ENCODE measurements at places on chromosomes 13 and 19.
A peak's percentile ranks its signal among the peaks of the same experiment; 100 is the strongest.

- DNase-seq, result peak; percentile 2
Measured at GRCh38 chr13:85386424-85386823, 412.8 kb downstream of the SLITRK6 start.

GRCh38 chr19:46413262-46414031, at the start of gene CCDC8:
TSS of gene CCDC8 (minus strand) at chr19:46413564. CDS start at chr19:46412810, 754 bp downstream.
- peak; percentile 93 for DNase-seq

DNA sequence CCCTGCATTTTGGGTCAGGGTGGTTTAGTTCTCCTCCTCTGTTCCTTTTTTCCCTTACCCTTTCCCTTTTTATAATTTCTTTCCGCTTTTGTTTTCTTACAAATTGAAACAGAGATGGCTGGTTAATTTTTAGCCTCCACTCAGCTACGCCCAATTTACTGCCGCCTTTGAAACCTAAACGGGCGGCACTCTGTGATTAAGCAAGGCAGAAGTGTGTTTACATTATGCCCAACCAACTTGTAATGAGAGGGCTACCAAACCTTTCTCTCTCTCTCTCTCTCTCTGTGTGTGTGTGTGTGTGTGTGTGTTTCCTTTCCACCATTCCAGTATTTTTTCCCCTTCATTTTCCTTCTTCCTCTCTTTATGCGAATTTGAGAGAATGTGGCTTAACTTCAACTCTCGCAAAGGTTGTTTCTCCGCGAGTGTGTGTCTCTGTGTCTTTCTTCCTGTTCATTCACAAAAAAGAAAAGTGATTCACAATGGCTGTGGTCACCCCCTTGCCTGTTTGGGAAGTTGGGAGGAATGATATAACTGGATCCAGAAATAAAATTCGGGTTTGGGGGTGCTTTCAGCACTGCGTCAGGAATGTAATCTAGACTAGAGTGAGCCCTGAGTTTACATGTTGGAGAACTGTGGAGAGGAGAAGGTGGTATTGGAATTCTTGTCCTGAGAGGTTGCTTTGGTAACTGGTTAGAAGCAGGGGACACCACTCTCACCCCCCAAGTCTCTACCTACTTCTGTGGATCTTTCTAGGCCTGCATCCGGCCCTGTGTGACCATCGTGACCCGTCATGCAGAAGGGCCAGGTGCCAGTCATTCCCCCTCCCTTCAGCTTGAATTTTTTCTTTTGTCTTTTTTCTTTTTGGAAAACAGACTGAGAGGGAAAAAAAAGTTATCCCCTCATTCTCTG, 31.4 kb downstream of the NFIX start:
- DNase-seq, result peak; percentile 53

DNA sequence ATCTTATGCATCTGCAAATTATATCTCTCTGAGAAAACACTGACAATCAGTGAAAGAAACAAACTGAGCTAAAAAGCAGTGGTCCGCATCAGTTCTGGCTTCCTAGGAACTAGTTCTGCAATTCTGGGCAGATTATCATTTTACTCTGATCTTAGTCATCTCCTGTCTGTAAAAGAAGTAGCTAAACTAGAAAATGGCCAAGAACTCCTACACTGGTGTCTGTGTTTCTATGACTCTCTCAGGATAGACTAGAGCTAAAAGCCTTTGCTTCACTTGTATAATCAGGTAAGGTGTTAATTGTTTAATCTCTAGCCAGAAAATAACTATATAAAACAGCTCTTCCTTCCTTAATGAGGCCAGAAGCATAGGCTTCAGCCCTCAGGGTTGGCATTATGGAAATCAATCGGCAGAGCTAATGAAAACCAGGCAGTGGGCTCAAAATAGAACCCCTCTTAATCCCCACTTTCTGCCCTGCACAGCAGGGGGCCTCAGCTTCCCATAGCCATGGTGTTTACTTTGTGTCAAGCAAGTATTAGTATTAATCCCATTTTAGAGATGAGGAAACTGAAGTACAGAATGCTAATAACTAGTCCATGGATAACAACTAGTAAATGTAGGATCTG, 459.2 kb downstream of the FGF14 start:
- no peak for DNase-seq

DNA sequence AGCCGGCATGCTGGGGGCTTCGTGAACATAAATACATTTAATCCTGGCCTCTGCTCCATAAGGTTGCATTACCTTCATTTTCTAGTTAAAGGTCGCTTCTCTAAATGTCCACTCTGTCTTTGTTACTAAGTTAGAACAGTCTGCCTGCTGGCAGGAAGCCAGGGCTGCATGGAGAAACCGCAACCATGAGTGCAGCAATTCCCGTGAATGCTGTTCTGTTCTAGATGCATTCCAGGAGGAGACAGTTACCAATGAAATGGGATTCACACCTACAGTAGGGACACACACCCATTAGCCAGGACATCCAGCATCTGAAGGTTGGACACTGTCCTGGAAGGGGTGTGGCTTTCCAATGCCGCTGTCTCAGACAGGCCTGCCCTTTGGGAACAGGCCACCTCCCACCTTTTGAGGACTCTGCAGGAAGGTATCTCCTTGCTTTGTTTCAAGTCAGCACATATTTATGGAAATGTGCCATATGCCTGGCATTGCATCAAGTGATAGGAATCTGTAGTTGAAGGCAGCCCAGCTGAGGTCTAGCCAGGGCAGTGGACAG, 129.7 kb downstream of the SLC7A1 start:
- no peak for DNase-seq

- peak; percentile 56 for DNase-seq
Measured at GRCh38 chr19:48872884-48873475, 759 bp downstream of the PPP1R15A start.

DNA sequence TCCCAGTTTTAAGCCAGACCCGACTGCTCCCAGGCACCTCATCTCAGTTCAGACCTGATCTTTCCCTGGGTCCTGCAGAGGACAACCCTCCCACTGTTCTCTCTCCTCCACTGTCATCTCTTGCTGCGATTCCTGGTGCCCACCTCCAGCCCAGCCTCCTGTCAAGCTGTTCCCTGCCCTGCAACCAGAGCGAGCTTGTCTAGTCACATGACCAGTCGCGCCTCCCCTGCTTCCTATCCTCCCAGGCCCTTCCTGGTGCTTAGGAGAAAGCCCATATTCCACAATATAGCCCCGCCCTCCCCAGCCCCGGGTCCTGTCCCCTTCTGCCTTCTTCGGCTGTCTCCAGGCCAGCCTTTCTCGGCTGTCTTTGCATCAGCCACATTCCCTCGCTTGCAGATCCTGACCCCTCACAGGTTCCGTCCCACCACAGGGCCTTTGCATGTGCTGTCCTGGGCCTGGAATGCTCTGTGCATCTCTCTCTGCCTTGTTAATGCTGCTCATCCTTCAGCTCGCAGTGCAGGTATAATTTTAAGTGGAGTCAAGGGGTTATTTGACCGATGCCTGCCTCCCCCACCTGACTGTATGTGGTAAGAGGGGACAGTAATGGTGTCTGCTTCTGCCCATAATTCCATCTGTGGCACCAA, 88.8 kb downstream of the IER2 start:
- DNase-seq, result no peak

DNA sequence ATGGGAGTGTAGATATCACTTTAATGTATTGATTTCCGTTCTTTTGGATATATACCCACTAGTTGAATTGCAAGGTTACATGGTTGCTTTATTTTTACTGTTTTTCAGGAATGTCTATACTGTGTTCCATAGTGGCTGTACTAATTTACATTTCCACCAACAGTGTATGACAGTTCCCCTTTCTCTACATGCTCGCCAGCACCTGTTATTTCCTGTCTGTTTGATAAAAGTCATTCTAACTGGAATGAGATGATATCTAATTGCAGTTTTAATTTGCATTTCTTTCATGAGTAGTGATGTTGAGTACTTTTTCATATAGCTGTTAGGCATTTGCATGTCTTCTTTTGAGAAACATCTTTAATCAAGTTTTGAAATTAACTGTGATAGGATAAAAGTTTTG, 818.6 kb downstream of the SLITRK6 start:
- DNase-seq, result no peak

- no peak for DNase-seq
Measured at GRCh38 chr19:33639035-33639681, 17.4 kb downstream of the CHST8 start.

DNA sequence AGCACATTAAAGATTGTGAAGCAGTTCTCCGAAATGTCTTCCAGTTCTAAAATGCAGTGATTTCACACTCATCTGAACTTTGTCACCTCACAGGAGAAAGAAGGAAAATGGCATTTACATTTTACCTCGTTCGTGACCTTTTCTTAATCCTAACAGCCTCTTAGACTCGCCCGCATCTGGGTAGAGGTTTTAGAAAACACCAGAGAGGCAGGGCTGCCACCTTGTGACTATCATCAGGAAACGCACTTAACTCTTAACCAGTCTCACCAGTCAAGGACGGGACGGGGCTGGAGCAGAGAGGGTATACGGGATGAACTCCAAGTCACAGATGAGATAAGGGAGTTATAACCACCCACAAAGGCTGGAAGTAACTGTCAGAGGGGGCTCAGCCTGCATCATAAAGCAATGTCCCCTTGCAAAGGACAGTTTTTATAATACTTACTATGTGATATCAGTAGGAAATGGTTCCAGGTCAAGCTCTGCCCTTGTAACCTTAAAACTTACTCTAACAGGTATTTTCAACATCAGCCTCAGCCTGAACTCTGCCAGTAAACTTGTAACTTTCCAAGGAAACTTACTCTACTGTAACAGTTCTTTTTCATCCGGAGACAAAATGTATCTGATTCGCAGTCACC, 8.6 kb upstream of the CEACAM6 start:
- peak; percentile 78 for DNase-seq

DNA sequence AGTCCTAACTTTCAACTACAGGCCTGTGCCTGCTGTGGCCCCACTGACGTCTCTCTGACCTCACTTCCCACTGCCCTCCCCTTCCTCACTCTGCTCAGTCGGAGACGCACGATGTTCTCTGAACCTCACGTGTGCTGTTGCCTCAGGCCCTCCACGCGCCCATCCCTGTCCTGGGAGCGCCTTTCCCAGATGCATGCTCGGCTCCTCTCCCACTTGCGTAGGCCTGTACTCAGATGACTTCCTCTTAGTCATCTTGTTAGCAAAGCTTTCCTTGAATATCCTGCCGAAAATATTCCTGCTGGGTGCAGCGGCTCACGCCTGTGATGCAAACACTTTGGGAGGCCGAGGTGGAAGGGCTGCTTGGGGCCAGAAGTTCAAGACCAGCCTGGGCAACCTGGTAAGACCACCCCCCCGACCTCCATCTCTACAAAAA, 9.3 kb upstream of the SYT5 start:
- no peak for DNase-seq

GRCh38 chr13:72198042-72198441, 331.0 kb upstream of the DACH1 start:
- no peak for DNase-seq

GRCh38 chr19:15237759-15238638, 5.8 kb upstream of the EPHX3 start:
- no peak for DNase-seq

DNA sequence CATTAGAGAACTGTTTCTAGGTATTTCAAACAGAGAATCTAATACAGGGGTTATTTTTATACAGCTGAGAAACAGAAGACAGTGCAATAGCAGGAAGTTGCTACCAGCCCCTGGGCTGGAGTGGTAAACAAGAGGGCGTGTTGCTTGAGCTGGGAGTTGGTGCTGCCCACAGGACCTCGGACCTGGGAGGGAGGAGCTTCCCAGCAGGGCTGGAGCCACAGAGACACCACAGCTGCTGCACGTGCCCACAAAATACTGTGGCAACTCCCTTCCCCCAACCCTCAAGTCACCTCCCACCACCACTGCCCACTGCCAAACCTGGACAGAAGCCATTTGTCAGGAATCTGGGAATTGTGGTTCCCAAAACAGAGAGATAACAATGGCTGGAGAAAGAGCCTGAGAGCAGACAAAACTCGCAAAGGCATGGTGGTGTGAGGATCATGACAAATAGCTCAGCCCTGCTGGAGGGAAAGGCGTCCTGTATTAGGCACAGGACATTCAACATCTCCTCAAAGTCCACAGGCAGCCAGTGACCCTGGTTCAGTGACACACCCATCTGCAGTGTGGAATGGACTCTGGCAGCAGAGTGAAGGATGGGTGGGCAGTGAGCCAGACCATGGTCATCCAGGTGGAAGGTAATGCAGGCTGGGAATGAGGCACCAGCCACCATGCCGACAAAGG, 57.2 kb downstream of the SPATA13 start:
- peak; percentile 28 for DNase-seq

- no peak for DNase-seq
Measured at GRCh38 chr13:110645750-110646149, 30.4 kb downstream of the NAXD start.
